NCI-H510A treated with DMSO at 0.1 percent for 48 hours (cell line): ENCODE measurements at places on chromosomes 16 and 17.

GRCh38 chr16:1865902-1866690 lies 5.9 kb downstream of the MEIOB start:
- no peak for DNase-seq

- DNase-seq: no peak
Measured at GRCh38 chr17:29263916-29264315, 17.3 kb downstream of the CRYBA1 start.

DNA sequence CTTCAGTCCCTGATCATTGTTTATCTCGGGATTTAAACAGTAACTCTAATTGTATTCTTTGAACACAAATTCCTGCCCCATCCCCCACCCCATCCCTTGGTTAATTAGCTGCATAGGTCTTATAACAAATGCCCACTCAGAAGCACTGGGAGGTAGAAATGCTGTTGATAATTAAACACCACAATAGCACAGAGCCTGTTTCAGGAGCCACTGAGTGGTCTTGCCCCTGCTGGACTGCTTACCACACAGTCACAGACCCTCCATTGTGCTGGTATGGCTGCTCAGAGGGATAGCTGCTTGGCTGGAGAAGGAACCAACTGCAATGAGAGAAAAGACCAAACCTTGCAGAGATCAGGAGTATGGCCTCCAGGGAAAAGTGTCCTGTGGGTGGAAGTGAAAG lies 214.1 kb downstream of the ANKFN1 start:
- no peak for DNase-seq

DNA sequence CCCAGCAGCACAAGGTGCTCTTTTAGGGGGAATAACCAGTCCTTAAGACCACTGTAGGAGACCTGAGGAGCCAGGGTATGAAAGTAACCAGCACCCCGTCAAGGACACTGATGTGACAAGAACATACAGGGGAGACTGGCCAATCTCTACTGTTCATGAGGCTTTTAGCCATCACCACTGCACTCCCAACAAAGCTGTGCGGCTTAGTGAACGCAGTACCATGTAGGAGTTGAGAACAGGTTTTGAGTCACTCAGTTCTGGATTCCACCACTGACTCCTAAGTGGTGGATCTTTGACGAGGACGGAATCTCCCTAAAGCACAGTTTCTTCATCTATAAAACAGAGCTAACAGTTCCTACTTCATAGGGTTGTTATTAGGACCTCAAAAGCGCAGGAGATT lies 26.8 kb downstream of the COG4 start:
- no peak for DNase-seq

DNA sequence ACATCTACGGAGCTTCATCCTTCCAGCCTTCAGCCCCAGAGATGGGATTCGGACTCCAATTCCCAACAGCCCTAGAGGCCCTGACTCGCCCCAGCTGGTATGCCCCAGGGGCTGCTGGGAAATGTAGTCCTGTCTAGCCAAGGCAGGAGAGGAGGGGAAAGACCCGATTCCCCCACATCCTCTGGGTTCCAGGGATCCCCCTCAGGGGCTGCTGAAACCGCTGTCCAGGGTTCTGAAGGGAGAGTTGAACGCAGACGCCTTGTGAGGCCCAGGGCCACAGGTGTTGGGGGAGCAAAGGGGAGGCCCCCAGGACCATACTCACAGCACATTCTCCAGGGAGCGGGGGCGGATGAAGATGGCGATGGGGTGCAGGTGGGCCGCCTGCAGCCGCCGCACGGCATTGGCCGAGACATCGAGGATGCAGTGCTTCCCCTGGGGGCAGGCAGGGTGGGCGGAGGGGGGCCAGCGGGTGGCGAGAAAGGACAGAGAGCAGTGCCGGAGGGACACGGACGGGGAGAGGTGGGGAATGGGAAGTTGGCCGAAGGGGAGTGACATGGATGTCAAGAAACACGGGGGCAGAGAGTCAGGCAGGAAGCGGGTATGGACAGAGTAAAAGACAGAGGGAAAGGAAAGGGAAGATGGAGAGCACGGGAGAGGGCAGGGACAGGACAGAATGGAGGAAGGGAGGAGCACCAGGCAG lies 12.6 kb upstream of the ASGR1 start:
- DNase-seq: no peak

DNA sequence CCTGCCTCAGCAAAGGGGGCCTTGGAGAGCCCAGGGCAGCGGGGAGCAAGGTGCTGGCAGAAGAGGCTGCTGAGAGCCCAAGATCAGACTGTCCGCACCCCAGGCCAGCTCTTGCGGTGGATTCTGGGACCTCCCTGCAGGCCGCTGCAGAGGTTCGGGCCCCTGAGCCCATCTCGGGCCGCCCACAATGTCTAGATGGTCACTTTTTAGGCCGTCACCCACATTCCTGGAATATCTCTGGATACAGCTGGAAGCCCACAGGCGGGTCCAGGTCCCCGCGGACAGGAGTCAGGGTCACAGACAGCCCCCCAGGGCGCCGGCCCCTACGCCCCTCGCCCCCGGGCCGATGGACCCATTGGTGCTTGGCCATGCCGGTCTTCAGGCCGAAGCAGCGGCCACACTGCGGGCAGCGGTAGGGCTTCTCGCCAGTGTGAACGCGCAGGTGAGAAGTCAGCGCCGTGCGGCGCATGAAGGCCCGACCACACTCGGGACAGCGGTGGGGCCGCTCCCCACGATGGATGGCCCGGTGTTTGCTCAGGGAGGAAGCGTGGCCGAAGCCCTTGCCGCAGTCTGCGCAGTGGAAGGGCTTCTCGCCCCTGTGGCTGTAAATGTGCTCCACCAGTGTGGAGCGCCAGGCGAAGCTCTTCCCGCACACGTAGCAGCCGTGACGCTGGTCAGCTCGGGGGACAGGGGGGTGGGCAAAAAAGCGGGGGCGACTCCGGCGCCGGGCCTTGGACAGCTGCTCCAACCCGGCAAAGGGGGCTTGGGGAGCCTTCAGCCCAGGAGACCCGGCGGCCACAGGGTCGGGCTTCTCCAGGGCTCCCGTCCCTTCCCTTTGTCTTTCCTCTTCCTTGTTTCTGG lies 2.1 kb downstream of the ZNF747 start:
- DNase-seq: no peak

GRCh38 chr16:46947900-46948547 lies 25.4 kb downstream of the DNAJA2 start:
- DNase-seq: peak; percentile 21

GRCh38 chr17:75689441-75689873 lies 22.3 kb downstream of the SAP30BP start:
- peak; percentile 40 for DNase-seq

DNA sequence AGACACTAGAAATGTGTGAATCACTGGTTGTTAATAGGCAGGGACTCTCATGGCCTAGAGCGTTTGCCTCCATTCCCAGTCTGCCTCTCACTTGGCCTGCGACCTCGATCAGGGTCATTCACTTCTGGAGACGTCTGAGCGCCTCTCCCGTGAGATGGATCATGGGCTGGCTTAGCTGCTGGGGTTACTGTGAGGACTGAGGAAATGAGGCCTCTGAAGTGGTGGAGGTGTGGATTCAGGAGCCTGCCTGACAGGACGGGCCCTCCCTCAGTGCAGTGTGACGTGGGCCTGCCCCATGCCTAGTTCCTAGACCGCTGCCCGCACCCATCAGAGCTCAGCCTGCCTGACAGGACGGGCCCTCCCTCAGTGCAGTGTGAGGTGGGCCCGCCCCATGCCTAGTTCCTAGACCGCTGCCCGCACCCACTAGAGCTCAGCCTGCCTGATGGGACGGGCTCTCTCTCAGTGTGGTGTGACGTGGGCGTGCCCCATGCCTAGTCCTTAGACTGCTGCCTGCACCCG lies 61.9 kb downstream of the BANP start:
- no peak for DNase-seq

GRCh38 chr16:29656688-29657523 lies 6.1 kb upstream of the SPN start:
- no peak for DNase-seq

- DNase-seq: peak; percentile 62
Measured at GRCh38 chr17:78272181-78272913, 40.9 kb downstream of the TMEM235 start.

- no peak for DNase-seq
Measured at GRCh38 chr17:74566132-74566753, 1.1 kb downstream of the CD300H start.

DNA sequence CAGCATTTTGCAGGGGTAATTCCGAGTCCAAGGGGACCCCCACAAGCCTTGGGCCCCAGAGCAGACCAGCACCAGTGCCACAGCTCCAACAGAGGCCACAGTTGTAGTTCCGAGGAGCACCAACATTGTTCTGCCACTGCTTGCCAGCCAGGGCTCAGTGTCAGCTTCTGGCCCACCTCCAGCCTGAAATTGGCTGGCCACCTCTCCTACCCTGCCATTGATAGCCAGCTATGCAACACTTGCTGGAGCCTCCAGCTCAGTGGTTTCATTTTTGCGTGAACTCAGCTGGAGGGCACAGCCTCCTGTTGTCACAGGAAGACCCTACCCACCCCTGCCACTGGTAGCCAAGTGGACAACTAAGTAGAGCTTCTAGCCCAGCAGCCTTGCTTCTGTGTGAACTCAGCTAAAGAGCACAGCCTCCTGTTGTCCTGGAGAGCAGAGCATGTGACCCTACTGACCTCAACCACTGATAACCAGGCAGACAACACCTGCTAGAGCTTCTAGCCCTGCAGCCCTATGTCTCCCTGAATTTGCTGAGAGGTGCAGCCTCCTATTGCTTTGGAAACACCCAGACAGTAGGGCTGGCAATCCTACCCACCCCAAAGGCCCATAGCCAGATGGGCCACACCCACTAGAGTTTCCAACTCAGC lies 24.9 kb downstream of the HYDIN start:
- DNase-seq: no peak

DNA sequence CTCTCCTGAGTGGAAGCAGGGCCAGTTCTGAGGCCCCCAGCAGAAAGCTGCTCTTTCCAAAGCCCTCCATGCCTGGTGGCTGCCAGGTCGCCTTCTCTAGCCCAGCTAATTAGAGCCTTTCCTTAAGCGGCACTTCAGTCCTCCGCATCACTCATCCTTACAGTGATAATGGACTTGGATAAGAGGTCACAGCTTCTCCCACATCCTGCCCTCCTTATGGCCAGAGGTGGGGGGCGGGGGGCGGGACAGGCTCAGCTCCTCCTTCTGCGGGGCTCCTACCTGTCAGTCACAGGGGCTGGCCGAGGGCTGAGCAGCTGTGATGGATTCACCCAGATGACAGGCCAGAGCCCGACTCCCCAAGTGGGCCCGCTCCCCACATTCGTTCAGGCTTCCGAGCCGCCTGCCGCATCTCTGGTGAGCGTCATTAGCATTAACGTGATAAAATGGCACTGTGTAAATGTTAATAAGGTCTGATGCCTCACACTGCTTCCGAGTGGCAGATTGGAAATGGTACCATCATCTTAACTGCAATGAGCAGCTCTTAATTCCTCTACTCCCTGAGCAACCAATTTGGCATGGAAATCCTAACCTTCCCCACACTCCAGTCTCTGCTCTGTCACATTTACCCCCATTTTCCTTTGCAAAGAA lies 41.3 kb downstream of the GRIN2C start:
- DNase-seq: no peak

GRCh38 chr17:29573558-29573869 lies 5.0 kb downstream of the TP53I13 start:
- DNase-seq: no peak

DNA sequence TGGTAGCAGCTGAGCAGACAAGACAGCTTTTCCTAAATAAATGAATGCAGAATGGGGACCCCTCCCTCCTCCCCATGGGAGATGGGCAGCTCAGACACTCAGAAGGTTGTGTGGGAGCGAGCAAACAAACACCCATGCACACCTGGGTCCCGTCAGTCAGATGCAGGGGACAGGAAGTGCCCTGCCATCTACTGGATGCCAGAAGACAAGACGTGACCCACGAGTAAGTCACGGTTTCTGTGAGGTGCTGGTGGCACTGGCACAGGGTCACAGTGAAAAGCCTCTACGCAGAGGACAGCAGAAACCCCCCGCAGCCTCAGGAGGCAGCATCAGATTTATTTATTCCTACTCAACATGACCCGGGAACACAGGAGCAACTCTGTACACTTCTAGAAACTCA lies 8.4 kb downstream of the HBQ1 start:
- no peak for DNase-seq

- no peak for DNase-seq
Measured at GRCh38 chr16:88630941-88631340, 7.4 kb upstream of the IL17C start.

GRCh38 chr17:48012151-48012520 lies 25.5 kb downstream of the COPZ2 start:
- DNase-seq: peak; percentile 92

- peak; percentile 85 for DNase-seq
Measured at GRCh38 chr17:74125156-74125555, 78.3 kb upstream of the RPL38 start.

- no peak for DNase-seq
Measured at GRCh38 chr17:57595947-57596695, 149.0 kb downstream of the CCDC182 start.

GRCh38 chr16:86881118-86881510 lies 302.8 kb downstream of the FOXL1 start:
- no peak for DNase-seq
